ENCODE measurements at places on chromosomes 16 and 17. TPM values are rescaled to one million over a fixed set of nuclear protein-coding genes. Genes with fewer than 3 reads are reported as not detected.
A peak's percentile ranks its signal among the peaks of the same experiment; 100 is the strongest.

GRCh38 chr17:28726627-28727491 lies 826 bp upstream of the TLCD1 start:
- DNase-seq, result peak; percentile 91

DNA sequence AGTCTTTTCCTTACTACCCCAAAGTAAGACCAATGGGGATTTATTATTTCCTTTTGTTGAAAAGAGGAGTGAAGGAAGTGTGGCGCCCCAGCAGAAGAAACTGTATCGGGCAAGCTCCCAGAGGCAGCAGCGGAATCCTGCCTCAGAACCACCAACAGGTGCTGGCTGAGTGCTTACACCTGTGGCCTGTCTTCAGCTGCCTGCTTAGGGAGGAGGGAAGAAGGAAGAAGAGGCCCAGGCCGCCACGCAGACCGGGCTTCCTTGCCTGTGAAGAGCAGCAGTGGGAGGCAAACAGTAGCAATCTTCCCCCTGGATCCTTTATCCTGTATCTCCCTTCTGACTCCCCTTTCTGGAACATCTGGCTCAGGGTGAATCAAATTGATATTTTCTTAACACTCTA lies 134.7 kb downstream of the AATF start:
- DNase-seq, result no peak

GAS2L2 gene
- not detected for total RNA-seq

GRCh38 chr16:24717411-24717810 lies 12.0 kb upstream of the TNRC6A start:
- DNase-seq, result no peak

- DNase-seq, result no peak
These were observed 2.2 kb downstream of the C16orf92 start for GRCh38 chr16:30025156-30025555.

DNA sequence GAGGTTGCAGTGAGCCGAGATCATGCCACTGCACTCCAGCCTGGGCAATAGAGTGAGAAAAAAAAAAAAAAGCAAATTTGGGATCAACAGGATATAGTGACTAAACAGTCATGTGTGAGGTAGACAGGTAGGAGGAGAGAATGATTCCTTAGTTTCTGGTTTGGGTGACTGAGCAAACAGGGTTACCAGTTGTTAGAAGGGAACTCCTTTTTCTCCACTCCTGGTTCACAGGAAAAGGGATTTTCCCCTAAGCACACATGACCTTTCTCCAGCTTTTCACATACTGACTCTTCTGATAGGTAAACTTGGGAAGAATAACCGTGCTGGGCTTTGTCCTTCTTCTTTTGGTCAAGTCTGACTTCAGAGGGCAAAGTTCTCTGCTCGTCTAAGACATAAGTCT lies 17.3 kb upstream of the WSCD1 start:
- DNase-seq, result no peak

DNA sequence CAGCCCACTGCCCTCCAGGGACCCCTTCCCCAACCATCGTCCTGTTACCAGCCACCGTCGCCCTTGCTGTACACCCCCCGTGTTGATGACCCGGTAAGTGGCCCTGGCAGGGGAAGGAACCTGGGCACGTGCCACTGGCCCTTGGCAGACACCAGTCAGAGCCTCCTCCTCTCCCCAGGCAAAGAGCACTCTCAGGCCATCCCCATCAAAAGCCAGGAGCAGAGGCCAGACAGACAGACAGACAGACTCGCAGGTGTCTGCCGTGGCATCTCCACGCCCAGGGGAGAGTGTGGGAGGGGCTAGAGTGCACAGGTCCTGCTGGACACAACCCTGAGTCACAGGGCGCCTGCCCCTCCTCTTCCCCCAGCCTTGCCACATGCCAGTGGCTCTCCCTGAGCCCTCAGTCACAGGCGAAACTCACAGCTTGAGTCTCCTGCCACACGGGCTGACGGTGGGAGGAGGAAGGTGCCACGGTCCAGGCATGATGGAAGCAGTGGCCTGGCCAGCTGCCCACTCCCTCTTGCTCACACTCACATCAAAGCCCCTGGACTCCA lies 7.8 kb downstream of the CLCN7 start:
- peak; percentile 24 for DNase-seq

DNA sequence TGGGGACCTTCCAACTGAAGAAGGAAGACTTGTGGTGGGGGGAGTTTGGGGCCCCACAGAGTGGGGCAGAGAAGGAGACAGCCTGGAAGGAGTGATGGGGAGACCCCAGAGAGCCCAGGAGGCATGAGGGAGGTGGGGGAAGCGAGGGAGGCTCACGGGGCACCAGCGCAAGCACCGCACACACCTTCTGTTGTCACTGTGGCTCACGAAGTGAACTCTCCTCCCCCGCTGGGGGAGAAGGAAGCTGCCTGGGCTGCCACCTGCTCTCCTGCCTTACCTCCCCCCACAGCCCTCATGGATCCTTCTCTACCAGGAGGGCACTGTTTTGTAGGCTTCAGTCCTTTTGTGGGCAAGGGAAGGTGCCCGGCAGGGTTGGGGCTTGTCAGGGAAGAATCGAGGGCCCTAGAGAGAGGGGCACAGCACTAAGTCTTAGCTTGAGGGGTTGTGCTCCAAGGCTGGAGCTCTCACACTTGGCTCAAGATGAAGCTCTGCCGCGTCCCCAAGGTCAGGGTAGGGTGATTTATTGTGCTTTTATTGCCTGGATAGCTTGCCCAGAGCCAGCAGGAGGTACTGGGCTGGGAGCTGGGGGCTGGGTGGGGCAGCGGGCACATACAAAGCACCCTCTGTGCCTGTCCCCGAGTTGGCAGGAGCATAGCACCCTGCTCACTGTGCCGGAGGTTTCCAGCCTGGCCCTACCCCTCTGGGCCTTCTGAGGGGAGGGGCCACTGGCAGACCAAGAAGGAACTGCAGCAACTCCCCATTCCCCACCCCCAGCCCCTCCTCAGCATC lies 4.6 kb upstream of the STARD3 start:
- DNase-seq, result peak; percentile 39

GRCh38 chr17:75504347-75505151 lies 10.8 kb downstream of the CASKIN2 start:
- no peak for DNase-seq

DNA sequence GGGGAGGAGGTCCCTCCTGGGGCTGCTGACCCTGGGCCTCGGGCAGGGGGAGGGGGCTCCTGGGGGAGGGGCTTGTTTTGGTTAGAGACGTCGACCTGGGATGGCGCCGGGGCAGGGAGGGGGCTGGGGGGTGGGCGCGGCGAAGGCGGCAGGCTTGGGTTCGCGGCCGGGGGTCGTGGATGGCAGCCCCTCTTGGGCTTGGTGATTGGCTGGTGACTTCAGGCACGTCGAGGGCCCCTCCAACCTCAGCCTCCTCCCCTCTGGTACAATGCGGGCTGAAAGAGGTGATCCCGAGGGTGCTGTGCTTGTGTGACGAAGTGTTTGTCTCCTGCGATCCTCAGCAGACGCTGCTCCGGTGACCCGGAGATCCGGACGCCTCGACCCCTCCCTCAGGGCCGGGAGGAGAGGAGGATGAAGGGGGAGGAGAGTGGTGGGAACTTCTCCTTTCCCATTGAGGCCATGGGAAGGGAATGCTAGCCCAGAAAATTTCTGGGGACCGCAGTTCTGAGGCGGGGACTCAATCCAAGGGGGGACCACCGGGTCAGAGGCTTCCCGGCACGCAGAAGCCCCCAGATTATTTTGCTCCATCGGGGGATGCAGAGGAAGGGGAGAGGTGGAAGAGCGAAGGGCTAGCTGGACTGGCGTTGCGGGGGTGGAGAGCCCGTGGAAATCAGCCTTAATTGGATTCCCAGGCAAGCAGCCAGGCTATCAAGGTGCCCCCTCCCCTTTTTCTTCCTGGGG lies 43.9 kb downstream of the RAI1 start:
- no peak for DNase-seq

DNA sequence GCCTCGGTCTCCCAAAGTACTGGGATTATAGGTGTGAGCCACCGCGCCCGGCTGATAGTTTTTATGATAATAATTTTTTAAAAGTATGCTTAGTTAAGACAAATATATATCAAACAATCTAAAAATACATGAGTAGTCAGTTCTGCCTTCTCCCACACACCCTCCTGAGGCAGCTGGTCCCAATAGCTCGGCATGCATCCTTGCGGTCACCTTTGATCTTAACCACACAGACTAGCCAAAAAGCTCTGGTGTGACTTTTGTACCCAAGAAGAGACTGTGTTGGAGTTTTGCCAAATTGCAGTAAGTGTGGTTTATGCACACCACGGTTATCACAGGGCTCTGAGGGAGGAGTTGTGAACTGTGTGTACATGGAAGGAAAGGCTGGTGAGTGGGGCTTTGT lies 25.6 kb downstream of the ATP6V0A1 start:
- DNase-seq, result no peak

GRCh38 chr17:75142236-75142971 lies 10.9 kb upstream of the NT5C start:
- no peak for DNase-seq

ATP2A1 gene
- total RNA-seq, result 7.8 TPM

TMIGD1 gene
- not detected for total RNA-seq

GRCh38 chr17:36933512-36934143 lies 3.6 kb upstream of the LHX1 start:
- no peak for DNase-seq

PRR15L gene
- not detected for total RNA-seq

- DNase-seq, result no peak
These were observed 178.6 kb downstream of the CPPED1 start for GRCh38 chr16:12625068-12625467.

DNA sequence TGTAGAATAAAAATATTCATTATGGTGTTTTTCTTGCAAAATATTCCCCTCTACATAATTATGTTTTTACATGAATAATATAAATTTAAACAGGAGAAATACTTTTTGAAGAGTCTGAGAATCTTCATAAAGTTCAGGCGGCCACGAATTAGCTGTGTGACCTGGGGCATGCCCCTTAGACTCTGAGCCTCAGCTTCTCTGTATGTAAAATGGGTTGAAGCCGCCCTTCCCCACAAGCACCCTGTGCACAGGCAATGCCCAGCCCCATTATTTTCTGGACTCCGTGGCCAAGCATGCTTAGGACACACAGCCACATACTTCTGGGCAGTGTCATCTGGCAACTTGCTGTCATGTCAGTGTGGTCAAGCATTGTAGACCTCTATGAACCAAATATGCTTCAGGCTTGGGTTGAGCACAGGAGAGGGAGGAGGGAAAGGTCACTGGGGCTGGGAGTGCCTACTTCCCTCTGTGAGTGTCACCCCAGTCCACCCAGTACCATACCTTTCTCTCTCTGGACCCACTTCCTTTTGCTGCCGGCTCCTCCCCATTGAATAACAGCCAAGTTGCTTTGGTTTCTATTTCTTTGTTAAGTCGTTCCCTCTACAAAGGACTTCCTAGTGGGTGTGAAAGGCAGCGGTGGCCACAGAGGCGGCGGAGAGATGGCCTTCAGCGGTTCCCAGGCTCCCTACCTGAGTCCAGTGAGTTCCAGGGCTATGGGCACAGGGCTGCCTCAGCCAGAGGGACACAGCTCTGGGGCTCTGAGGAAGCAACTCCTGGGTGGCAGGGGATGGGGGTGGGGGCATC lies at the start of gene LGALS9:
LGALS9 (plus strand) TSS at position 582 of the 804 bp plus-strand sequence; CDS start at position 660, 78 bp downstream.
- no peak for DNase-seq

MYH2 gene
- not detected for total RNA-seq

DNA sequence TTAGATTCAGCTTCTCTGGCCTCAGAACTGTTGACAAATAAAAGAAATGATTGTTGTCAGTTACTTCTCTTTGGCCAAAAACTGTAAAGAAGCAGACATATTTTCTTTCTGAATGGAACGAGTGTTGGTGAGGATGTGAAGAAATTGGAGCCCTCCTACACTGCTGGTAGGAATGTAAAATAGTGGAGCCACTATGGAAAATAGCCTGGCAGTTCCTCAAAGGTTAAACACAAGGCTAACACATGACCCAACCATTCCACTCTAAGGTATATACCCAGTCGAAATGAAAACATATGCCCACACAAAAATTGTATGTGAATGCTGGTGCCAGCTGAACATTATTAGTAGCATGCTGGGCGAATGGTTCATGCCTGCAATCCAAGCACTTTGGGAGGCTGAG lies 14.2 kb upstream of the KRT24 start:
- no peak for DNase-seq

CDH13 gene
- total RNA-seq, result 10.8 TPM

FA2H gene
- total RNA-seq, result not detected

DNA sequence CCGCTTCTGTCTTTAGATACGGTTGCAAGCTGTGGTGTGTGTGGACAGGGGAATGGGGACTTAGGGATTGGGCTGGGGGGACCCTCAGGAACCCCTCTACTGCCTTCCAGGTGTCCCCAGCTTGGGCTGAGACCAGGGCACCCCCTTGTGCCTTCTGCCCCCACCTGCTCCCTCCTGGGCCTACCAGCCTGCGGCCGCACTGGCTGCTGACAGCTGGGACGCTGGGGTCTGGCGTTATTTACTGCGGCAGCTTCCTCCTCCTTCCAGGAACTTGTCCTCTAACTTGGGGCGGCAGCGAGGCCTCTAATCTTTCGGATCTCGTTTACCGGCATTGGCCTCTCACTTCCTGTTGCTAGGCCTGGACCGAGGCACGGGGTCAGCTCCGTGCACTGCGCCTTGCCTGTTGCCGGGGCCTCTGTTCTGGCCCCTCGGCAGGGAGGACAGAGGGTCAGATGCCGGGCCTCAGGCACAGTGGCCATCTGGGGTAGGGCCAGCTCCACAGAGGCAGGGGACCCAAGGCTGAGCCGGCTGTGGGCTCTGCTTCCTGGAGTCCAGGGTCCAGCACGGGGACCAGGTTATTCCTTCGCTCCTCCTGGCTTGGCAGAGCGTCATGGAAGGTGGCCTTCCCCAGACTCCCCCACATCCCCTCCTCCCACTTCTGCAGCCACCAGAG lies 31.8 kb downstream of the TMEM235 start:
- no peak for DNase-seq

PCGF2 gene
- 5.5 TPM for total RNA-seq

DNA sequence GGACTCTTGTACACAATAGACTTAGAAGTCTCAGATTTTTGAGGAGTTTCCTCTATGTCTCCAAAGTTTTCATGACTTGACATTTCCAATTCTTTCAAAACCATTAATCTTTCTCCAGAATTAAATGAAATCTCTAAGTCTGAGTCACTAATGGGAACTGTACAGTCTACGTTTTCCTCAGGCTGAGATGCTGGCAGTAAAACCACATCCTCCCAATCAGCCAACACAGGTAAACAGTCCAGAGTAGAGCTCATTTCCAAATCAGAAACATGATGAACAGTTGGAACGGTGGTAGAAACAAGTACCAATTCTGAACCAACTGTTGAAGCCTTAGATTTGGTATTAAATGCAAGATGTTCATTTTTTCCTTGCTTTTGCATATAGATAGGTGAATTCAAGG lies 7.9 kb downstream of the ERI2 start:
- DNase-seq, result no peak

ENO3 gene
- 52.8 TPM for total RNA-seq

DNA sequence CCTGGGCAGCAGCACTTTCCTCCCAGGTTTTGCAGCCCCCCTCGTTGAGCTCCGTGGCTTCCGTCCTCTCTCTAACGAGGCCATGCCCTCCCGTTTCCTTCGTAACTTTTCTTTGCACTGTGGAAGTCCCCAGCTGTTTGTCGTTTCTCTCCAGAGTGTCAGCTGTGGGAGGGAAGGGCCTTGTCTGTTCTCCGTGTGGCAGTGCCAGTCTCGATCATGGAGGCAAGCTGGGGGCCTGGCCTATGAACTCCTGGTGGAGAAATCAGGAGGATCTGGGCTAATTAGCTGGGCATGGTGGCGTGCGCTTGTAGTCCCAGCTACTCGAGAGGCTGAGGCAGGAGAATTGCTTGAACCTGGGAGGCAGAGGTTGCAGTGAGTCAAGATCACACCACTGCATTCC lies 28.3 kb downstream of the TBCD start:
- DNase-seq, result no peak
